Progenitor cell of endocrine pancreas (in vitro differentiated cells): ENCODE measurements at places on chromosomes 2 and 18. TPM values are rescaled to one million over a fixed set of nuclear protein-coding genes. Genes with fewer than 3 reads are reported as not detected.

- no peak for DNase-seq
These were observed 87.9 kb upstream of the LRRTM1 start for GRCh38 chr2:80392441-80392840.

DNA sequence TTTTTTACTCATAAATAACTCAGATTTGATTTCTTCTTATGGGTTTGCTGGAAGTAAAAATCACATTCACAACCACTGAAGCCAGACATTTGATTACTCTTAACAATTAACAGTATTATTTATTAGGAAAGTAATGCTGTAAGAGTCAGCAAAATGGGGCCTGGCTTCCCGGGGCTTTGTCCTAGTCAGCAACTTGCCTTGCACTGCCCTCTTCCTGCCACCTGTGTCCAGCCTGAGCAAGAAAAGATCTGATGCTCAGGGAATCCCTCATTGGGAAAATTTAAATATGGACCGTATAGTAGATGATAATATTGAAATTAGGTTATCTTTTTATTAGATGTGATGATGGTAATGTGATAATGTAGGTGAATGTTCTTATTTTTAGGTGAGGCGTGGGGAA lies 30.8 kb upstream of the ACYP2 start:
- DNase-seq = no peak

DNA sequence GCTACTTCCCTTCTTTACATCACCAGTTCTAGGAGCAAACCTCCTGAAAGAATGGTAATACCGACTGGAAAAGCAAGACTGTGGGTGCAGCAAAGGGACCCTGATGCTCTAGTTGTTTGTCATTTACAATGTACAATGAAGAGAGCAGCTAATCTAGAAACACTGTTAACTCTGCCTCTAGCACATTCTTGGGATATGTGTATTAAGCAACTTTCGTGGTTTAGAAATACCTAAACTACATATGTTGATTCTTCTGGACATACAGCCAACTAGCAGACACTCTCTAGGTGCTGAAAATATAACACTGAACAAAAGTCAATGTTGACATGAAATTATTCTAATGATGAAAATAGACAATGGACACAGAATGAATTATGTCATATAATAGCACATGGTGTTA lies 440.3 kb upstream of the MC4R start:
- no peak for DNase-seq

DNA sequence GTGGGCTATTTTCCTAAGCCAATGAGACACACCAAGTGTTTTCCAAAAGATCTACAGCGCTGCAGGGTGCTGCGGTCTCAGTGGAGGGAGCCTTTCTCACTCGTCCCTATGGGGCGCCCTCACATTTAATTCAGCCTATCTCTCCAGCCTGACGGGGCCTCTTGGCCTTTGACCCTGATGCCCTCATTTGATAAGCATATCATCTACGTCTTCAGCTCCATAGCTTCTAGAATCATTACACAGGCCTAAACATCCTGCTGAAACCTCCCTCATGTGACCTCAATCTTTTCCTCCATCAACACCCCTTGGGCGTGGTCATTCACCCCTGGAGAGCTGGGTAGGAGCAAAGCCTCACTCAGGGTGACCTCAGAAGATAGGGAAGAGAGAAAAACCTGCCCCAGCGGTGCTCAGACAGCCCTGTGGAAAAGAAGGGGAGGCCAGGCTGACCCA lies 57.4 kb downstream of the CYP26B1 start:
- DNase-seq = no peak

Gene FOXD4L1
- total RNA-seq = 0.20 and 0.48 TPM in 2 replicates

Gene CHRNG
- total RNA-seq = 0.42 TPM in 1 of 2 replicates, not detected in the other
